ENCODE measurements at places on chromosomes 12 and 14.

- DNase-seq, result no peak
Observed at GRCh38 chr12:104056419-104056972, 6.5 kb upstream of the GLT8D2 start.

DNA sequence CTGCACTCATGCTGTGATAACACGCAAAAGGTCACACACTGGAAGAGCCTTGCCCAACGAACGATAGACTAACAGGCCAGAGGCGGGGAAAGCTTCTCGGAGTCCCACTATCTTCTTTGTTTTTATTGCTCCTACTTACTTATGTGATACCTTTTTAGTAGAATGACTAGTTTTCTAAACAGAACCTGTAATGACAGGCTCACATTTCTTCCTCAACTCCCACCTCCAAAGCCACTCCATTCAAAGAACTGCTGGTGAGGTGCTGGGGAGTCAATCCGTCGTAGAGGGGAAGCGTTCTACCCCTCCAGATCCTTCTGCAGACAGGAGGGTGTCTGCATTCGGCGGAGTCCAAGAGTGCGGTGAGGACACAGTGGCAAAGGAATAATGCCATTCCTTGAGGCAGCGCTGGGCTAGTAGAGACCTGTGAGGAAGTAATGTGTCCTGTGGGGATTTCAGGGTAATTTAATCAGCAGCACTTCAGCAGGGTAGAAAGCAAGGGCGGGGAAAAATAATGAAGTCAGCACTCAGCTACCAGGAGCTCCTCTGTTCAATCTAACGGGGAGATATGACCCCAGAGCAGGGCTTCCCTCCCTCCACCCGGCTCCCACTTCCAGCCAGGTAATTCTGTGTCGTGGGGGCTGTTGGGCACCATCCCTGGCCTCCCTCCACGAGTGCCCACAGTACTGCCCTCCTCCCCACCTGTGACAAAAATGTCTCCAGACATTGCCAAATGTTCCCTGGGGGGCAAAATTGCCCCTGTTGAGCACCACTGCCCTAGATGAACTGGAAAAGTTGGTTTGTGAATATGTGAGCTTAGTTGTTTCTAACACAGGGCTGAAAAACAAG, 25.2 kb downstream of the SPRING1 start:
- no peak for DNase-seq

GRCh38 chr12:14910090-14910915, 24.6 kb upstream of the MGP start:
- no peak for DNase-seq

GRCh38 chr12:113852695-113853490, 113.2 kb downstream of the RBM19 start:
- no peak for DNase-seq

GRCh38 chr12:52200086-52200780, 8.4 kb upstream of the KRT80 start:
- DNase-seq, result no peak

DNA sequence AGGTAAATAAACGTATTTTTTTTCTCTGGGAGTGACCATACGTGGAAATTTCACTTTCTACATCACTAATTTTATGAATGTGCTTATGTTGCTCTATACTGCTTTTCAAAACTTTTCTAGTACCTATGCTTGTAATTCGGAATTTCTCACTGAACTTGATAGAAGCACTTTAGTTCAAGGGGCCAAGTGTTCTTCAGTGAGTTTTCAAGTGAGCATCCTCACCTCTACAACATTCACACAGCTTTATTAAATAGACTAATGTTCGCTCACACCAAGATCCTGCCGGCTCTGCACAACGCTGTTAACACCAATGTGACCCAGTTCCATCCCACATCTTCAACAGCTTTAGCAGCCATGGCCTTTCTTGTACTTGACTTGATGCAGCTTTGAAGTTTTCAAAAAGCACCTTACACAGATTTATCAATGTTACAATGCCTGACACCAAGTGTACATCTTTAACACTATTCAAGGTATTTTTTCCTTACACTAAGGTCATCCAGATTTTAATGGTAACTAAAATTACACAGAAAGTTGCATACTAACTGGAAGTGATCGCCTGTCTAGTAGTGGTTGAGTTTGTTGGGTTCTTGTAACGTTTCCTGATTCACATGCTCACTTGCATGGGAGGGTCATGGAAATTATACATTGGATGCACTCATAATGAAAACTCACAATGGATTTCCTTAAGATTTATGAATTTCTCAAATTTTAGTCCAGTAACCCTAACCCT, 4.5 kb downstream of the UBC start:
- no peak for DNase-seq

GRCh38 chr12:25752710-25753309, 199.7 kb upstream of the LMNTD1 start:
- no peak for DNase-seq

DNA sequence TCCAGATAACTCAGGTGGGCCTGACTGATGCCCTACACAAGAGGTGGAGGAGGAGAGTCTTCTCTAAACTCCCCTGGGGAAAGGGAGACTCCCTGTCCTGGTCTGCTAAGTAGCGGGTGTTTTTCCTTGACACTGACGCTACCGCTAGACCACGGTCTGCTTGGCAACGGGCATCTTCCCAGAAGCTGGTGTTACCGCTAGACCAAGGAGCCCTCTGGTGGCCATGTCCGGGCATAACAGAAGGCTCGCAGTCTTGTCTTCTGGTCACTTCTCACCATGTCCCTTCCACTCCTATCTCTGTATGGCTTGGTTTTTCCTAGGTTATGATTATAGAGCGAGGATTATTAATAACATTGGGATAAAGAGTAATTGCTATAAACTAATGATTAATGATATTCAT, 965.5 kb downstream of the TMEM121 start:
- no peak for DNase-seq

- DNase-seq, result no peak
Observed at GRCh38 chr12:84136862-84137367, 775.7 kb downstream of the SLC6A15 start.

- DNase-seq, result no peak
Observed at GRCh38 chr14:71399057-71399487, 491.8 kb downstream of the PCNX1 start.

DNA sequence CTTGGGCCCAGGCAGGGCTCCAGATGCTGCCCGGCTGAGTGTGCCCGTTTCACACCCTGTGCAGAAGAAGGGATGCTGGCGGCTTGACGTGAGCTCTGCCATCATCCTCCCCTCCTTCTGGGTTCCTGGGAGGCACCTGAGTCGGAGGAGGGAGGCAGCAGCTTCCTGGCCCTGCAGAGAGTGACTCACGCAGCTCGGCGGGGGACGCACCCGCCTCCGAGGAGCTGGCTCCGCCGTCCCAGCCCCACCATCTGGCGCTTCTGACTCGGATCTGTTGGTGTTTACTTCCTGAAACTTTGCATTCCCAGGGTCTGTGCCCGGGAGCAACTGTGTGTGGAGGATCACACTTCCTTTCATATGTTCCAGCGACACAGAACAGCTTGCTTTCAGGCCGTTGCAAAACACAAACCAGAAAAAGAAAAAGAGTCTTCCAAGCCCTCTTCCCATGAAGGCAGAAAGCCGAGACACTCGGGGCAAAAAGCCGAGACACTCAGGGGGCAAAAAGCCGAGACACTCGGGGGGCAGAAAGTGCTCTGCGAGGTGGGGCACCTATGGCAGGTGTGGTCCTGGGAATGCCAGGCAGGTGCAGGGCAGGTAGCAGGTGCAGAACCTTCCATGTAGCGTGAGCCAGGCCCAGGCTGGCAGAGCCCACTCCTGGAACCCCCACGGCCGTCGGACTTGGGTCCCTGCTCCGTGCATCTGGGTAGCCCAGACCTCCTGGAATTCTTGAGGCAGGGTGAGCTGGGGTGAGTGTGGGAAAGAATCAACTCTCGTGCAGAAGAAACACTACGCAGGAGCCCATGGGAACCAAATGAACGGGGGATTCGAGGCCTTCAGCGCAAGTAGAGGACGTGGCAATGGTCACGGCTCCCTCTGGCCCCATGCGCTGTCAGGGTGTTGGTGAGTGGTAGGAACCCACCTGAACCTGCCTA, 27.6 kb upstream of the GALNT9 start:
- no peak for DNase-seq

DNA sequence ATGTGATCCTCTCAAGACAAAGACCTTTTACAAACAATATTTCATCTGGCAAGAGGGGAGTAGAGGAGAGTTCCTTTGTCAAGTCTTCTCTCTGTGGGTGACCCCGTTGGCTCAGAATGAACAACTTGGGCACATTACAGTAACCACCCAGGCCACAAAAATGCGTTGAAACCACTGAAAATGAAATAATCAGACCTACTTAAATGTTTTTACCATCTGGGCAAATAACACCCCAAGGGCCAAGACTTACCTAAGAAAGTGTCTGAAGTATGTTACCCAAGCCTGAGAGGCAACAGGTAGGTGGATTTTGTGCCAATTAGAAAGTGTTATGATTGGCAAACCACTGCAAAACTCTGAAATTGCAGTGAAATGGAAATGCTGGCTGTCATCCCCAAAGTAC, 1.3 kb downstream of the TC2N start:
- no peak for DNase-seq

DNA sequence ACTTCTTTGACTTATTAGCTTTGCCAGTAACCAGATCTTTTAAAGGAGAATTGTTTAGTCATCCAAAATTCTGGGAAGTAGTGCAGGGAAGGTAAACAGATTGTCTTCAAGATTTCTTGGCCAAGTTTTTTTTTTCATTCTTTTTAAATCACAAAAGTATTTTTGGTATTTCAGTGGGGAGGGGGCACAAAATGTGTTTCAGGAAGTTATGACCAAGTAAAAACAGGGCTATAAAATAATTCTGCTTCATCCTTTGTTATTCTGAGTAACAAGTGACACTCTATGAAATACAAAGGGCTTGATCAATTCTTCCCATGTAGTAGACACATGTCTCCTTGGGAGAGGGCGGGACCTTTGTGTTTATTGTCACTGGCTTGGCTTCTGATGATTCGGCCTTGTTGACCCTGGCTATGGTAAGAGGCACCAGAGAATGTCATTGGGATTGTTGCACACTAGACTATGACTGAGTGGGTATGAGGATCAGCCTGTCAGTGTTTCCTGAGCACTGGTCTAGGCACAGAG, 55.4 kb downstream of the SUSD6 start:
- no peak for DNase-seq

DNA sequence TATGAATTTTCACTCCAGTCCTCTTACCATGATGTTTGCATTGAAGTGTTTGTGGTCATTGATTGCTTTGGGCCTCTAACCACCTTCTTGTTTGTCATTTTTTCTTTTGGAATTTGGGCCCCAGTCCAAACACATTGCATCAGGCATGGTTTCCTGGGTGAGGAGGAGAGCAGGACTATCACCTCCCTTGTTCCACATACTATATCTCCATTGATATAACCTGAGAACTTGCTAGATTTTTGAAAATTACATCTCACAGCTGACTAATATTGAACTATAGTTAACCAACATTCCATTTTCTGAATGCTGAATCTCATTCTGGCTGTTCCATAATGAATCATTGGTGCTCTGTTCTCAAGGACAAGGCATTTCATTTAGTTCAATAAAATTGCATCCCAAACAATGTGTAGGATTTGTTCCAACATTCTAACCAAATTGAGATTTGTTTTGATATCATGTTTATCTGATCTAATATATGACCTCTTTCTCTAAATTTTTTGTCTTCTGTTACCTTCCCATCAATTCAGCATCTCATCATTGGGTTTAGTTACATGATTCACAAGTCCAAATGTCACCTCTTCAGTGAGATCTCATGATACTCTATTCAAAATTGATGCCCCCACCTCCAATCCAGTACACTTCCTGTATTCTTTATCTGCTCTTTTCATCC, 329.0 kb downstream of the ZFP36L1 start:
- DNase-seq, result no peak

DNA sequence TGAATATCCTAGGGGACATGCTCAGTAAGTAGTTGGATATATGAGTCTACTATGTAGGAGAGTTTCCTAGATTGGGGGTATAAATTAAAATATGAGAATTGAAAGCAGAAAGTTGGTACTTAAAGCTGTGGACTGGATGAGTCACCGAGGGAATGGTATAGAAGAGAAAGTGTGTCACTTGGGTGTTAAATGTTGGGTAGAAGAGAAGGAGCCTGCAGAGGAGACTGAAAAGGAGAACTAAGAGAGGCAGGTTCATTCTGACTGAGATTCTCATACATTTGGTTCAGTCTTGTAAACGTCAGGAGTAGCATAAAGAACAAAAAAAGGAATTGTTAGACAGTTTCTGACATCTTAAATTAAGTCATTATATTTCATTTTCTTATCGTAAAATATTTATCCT, 19.9 kb downstream of the LRRC9 start:
- no peak for DNase-seq

- no peak for DNase-seq
Observed at GRCh38 chr14:22521449-22522239, 67.4 kb downstream of the DAD1 start.

- no peak for DNase-seq
Observed at GRCh38 chr12:64740646-64741045, 18.6 kb downstream of the GNS start.

DNA sequence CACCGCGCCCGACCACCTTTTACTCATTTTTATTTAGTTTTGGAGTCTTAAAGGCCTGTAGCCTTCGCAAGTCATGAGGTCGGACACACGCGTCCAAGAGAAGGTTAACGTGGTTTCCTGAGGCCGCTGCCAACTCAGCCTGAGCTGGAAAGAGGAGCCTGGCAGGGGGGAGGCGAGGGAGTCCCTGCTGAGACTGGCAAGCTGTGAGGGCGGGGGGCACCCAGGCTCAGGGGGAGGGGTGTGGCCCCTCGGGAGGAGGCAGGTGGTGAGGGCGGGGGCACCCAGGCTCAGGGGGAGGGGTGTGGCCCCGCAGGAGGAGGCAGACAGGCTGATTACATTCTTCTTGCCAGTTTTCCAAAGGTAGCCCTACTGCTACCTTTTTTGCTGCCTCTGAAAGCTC, 143.2 kb downstream of the PIWIL1 start:
- no peak for DNase-seq

DNA sequence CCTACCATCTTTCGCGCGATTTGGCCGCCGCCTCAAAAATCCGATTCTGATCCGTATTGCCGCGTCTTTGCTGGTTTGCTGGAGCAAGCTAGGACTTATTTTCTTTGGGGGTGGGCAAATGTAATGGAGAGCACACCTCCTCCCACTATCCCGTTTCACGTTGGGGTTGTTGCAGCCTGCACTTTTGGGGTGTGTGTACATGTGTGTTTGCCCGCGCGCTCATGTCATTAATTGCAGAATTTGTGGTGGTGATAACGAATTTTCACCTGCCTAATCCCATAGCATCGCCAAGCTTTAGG, 657 bp downstream of the METAP2 start:
- no peak for DNase-seq

- no peak for DNase-seq
Observed at GRCh38 chr12:120940006-120940405, 35.8 kb upstream of the SPPL3 start.

DNA sequence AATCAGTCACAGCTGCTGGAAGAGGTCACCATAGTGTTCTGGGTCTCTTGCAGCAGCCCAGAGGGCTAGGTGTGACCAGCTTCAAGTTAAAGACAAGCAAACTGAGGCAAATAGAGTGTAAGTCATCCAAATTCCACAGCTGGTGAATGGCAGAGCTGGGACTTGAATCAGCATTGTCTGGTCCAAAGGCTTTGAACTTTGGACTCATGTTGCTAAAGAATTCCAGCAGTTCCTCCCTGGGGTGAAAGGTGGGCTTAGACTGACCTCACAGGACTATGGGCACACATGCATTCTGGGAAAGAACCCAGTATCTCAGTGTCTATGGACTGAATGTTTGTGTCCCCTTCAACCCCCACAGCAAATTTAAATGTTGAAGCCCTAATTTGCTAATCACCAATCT, 54.8 kb downstream of the TUNAR start:
- no peak for DNase-seq

GRCh38 chr14:67360470-67361206, 510 bp downstream of the EIF2S1 start:
- no peak for DNase-seq
